Smooth muscle cell of the pulmonary artery (primary cell): ENCODE measurements at places on chromosomes 7 and 10. TPM values are rescaled to one million over a fixed set of nuclear protein-coding genes. Genes with fewer than 3 reads are reported as not detected.

UNCX gene
- total RNA-seq = not detected in 2 replicates

IFIT2 gene
- 3.9 and 9.5 TPM in 2 replicates for total RNA-seq

CRHR2 gene
- total RNA-seq = not detected in 2 replicates

TWIST1 gene
- total RNA-seq = 30.5 and 44.1 TPM in 2 replicates

SNCG gene
- 4.5 and 13.0 TPM in 2 replicates for total RNA-seq

OR2A7 gene
- 0.07 and 0.40 TPM in 2 replicates for total RNA-seq

COL1A2 gene
- total RNA-seq = 7,425 and 10,972 TPM in 2 replicates

CPEB3 gene
- total RNA-seq = 1.1 and 1.3 TPM in 2 replicates

FOXI2 gene
- total RNA-seq = not detected in 2 replicates

EVX1 gene
- not detected in 2 replicates for total RNA-seq

TMEM273 gene
- total RNA-seq = 0.13 and 0.33 TPM in 2 replicates

AHCYL2 gene
- 13.2 and 16.3 TPM in 2 replicates for total RNA-seq

RNF148 gene
- total RNA-seq = 0.43 and 0.65 TPM in 2 replicates

NODAL gene
- total RNA-seq = not detected in 2 replicates

HOXA6 gene
- 1.4 TPM in 1 of 2 replicates, not detected in the other for total RNA-seq

SAMD9 gene
- total RNA-seq = 11.8 and 17.5 TPM in 2 replicates

BTRC gene
- total RNA-seq = 13.4 and 13.9 TPM in 2 replicates

PLAC9 gene
- 8.0 and 18.2 TPM in 2 replicates for total RNA-seq

SORCS3 gene
- 0.03 TPM in 1 of 2 replicates, not detected in the other for total RNA-seq

PILRA gene
- total RNA-seq = 0.26 TPM in 1 of 2 replicates, not detected in the other

RBM17 gene
- total RNA-seq = 25.6 and 37.1 TPM in 2 replicates

CCDC172 gene
- not detected in 2 replicates for total RNA-seq

WDR86 gene
- 0.26 TPM in 2 replicates for total RNA-seq

GNAI1 gene
- 25.0 and 52.2 TPM in 2 replicates for total RNA-seq

MTPN gene
- 210 and 232 TPM in 2 replicates for total RNA-seq

DDX21 gene
- total RNA-seq = 56.6 and 79.9 TPM in 2 replicates

SMO gene
- total RNA-seq = 17.6 and 18.9 TPM in 2 replicates

CPED1 gene
- total RNA-seq = 52.0 and 64.8 TPM in 2 replicates

OPN1SW gene
- total RNA-seq = not detected in 2 replicates

NPFFR1 gene
- not detected in 2 replicates for total RNA-seq

SSC4D gene
- total RNA-seq = 0.40 and 0.65 TPM in 2 replicates

EN2 gene
- total RNA-seq = not detected in 2 replicates

IFIT1B gene
- total RNA-seq = 0.03 TPM in 1 of 2 replicates, not detected in the other

ITIH5 gene
- total RNA-seq = 3.6 and 24.9 TPM in 2 replicates

GHITM gene
- total RNA-seq = 172 and 189 TPM in 2 replicates

MINDY4 gene
- 5.7 and 7.9 TPM in 2 replicates for total RNA-seq

TRIM50 gene
- total RNA-seq = not detected in 2 replicates

METTL27 gene
- 1.9 and 2.9 TPM in 2 replicates for total RNA-seq

TACC2 gene
- total RNA-seq = 5.7 and 8.8 TPM in 2 replicates

ATP6V0A4 gene
- total RNA-seq = 0.10 TPM in 1 of 2 replicates, not detected in the other

HABP2 gene
- not detected in 2 replicates for total RNA-seq

FAM107B gene
- 43.5 TPM in 2 replicates for total RNA-seq

OGDHL gene
- total RNA-seq = 0.26 and 1.7 TPM in 2 replicates

PSD gene
- 2.0 and 3.7 TPM in 2 replicates for total RNA-seq

CHST3 gene
- 49.4 and 64.2 TPM in 2 replicates for total RNA-seq

ZNF32 gene
- 19.4 and 24.8 TPM in 2 replicates for total RNA-seq

FBH1 gene
- 99.9 and 103 TPM in 2 replicates for total RNA-seq

NAT16 gene
- not detected in 2 replicates for total RNA-seq

ANXA8 gene
- 0.07 TPM in 1 of 2 replicates, not detected in the other for total RNA-seq

TRUB1 gene
- total RNA-seq = 21.7 and 24.3 TPM in 2 replicates

FRG2B gene
- total RNA-seq = not detected in 2 replicates

STEAP1B gene
- 13.3 and 23.4 TPM in 2 replicates for total RNA-seq

CALHM3 gene
- not detected in 2 replicates for total RNA-seq
